ENCODE measurements at places on chromosomes 5 and 9.

GRCh38 chr5:111233052-111233374, 8.8 kb downstream of the CAMK4 start:
- DNase-seq: no peak

- DNase-seq: no peak
Observed at GRCh38 chr5:180720486-180720885, 19.4 kb downstream of the OR2Y1 start.

DNA sequence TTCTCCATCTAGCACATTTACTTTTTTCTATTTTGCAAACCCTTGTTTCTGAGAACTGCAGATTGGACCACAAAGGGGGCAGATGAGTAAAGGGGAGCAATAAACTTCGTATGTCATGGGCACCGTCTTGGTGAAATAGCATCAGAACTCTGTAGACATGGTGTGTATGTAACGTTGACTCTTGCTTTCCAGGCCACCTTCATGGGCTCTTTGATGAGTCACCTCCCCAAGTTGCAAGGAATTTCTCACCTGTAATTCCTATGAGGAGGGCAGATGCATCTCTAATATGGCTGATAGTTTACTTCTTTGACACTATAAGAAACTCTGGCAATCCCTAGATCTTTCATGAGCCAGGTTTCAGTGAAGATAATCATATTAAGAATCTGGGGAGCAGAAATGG, 163.4 kb upstream of the PLPPR1 start:
- no peak for DNase-seq

DNA sequence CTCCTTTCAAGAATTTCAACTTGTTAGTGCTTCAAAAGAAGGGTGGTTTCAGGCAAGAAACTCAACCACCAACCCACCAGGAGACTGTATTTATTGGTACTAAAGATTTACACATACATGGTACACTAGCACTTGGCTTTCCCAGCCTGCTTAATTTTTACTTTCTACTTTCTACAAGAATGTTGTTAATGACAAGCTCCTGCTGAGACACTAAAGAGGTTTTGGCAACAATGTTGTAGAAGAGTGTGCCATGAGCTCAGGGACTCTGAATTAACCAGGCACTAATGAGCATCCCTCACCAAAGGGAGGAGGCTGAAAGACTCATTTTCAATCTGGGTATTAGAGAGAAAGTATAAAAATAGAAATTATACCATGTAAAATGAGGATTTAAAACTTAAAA, 195.0 kb downstream of the KIAA0825 start:
- DNase-seq: no peak

DNA sequence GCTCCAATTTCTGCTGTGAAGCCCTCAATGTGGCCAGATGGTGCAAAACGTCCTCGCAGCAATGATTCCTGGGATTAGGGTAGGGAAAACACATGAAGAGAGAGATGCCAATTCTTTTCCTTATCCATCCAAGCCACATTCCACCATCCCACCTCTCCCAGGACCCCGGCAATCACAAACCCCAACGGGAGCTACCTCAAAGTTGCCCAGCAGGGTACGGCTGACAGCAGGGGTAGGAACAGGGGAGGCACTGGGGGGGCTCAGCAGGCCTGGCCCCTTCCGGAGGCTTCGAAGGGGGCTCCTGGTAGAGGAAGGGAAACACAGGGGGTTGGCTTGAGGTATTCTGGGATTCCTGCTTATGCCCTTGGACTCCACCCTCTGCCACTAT, 3.4 kb upstream of the STOML2 start:
- DNase-seq: no peak

DNA sequence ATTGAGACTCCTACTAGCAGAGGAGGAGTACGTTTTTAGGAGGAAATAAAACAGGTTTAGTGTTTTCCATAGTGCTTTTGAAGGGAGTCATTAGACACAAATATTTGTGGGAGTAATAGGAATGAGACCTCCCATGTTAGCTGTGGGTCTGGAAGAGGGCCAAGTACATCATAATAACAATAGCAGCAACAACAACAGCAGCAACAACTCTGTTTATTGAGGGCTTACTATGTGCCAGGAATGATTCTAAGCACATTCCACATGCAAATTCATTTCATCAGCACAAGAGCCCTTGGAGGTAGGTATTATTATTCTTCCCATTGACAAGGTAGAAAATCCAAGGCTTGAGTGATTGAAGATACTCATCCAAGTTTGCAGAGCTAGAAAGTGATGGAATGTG, 384.2 kb upstream of the RPS23 start:
- DNase-seq: no peak

GRCh38 chr9:15299374-15299939, 7.6 kb downstream of the TTC39B start:
- no peak for DNase-seq

DNA sequence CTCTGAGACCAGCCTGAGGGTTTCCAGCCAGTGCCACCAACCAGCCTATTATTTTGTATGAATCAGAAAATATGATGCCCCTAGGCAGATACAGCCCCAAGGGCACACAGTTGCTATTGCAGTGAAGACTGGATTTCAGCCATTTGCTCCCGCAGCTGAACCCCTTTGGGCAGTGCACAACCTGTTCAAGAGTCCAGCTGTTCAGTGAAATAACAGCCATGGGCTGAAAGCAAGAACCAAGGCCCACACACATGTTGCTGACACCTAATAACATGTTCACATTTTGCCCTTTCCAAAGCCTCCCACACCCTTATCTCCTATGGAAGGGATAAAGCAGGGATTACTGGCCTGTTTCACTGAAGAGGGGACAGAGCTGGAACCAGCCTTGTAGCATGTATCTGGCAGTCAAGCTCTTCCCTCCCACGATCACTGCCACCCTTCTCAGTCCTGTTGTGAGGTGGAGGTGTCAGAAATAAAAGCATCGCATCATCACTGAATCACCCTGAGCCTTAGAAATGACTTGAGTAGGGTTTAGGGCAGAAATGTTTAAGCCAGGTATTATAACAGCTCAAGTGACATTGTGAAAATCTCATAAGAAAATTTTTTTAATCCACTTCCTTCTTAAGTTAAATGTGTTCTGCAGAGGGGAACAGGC, 137.1 kb upstream of the FSTL4 start:
- no peak for DNase-seq

- DNase-seq: no peak
Observed at GRCh38 chr5:163089230-163089629, 348.2 kb upstream of the CCNG1 start.

- no peak for DNase-seq
Observed at GRCh38 chr5:110681953-110682352, 44.5 kb downstream of the TMEM232 start.

- DNase-seq: no peak
Observed at GRCh38 chr9:73269430-73270101, 117.9 kb downstream of the ANXA1 start.

DNA sequence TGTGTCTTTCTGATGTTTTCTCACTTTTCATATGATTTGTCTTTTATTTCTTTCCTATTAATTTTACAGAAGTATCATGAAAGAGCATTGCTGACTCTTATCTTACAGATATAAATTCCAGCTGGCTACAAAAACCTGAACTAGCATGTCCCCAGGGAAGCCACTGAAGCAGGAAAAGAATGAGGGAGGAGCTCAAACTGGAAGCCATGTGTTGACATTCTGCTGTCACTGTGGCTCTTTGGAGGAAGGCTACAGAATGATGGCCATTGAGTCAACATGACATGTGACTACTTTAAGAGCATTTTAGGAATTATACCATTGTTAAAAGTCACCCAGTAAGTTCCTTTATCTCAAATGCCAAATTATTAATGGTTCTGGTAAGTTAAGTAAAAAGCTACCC, 638.3 kb upstream of the DMAC1 start:
- no peak for DNase-seq

DNA sequence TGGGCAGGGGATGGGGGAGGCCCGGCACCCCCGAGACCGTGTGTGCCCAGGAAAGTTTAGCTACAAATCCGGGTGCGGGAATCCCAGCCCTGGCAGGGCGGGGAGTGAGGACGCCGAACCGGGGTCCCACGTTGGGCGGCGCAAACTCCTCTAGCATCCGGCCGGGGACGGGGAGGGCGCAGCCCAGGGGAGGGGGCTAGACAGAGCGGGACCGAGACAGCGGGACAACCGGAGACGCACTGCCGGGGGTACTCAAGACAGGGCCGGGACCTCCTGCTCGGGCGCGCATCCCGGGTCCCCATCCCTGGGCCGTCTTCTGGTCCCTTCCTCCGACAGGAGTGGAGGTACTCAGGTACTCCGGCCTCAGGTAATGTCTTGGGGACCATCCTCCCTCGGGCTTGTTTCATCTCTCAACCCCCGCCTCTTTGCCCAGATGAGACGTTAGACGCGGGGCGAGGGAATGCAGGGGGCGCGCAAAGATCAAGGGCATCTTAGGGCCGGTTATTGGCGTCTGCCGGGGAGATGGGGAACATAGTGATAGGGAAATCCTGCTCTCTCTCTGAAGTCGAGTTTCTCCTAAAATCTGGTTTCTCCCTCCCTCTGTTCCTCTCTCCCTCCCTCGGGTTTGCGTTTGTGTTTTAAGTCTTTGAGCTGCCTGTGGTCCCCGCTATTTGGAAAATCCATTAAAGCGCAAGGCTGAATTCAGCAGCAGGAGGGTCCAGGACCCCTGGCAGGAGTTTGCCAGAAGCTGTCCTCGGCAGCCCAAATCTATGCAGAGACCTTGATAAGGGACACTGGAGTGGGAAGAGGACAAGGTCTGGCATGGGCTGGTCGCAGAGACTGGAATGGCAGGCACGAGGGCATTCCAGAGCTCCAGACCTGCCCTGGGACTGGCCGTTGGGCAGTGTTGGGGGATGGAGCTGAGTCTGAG, 815 bp downstream of the PDZD2 start:
- no peak for DNase-seq

DNA sequence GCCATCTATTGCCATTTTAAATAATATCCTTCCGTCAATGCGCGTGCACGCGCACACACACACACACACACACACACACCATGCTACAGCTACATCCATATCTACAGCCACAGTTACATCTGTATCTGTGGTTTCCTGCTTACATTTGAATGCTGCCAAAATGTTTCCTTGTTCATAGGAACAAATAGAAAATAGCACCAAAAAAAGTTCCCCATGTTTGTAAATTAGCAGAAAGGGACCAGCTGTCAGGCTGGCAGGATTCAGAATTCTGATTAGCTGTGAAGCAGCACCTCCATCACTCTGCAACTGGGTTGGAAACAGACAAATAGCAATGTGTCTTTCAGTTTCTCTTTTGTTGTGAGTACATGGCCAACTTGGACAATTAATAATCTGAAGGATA, 601.5 kb downstream of the IRX1 start:
- DNase-seq: no peak

DNA sequence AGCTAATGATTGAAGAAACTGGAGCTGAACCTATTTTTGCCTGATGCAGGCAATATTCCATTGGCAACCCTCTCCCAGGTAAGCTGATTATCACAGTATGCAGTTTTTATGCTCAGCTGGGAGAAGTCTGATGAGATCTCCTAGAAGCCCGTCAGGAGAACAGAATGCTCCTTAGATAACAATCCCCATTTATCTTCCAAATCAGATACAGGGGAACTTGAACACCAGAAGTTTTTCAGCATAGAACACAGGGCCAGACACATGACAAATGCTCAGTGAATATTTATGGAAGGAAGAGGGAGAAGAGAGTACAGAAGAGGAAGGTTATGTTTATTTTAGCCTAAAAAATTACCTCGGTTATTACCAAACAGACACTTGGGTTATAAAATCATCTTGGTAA, 37.9 kb downstream of the CFAP90 start:
- DNase-seq: no peak

DNA sequence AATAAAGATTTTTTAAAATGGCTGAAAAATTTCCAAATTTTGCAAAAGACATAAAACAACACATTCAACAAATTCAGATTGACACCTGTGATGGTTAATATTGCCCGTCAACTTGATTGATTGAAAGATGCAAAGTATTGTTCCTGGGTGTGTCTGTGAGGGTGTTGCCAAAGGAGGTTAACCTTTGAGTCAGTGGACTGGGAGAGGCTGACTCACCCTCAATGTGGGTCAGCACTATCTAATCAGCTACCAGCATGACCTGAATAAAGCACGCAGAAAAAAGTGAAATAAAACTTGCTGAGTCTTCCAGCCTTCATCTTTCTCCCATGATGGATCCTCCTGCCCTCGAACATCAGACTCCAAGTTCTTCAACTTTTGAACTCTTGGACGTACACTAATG, 868.0 kb upstream of the CTNND2 start:
- no peak for DNase-seq

DNA sequence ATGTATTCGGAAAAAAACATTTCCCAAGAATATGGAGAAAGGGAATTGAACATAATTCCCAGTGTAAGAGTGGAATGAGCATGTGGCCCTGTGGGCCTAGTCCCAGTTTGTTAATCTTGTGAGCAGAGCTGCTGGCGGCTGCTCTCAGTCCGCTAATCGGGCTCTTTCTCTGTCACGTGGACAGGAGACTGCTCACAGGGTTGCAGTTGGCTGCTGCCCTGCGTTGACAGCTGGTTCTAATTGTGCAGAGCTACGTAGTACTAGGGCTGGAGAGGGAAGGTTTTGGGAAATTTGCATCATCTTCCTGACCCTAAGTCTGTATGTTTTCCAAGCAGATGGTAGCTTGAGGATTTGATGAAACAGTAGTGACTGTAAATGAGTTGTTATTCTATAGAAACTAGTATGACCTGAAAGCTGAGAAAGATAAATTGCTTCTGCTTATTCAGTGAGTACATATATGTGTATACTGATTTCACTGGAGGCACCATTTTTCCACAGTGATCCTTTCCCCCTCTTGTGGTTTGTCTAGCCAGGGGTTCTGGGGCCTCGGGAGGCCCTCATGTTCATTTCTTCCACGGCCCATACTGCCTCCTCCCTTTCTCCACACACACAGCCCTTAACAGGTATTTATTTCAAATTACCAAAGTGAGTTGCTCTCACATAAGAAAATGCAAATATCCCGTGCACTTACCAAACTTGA, 100.6 kb downstream of the ANGPTL2 start:
- DNase-seq: peak; percentile 98

DNA sequence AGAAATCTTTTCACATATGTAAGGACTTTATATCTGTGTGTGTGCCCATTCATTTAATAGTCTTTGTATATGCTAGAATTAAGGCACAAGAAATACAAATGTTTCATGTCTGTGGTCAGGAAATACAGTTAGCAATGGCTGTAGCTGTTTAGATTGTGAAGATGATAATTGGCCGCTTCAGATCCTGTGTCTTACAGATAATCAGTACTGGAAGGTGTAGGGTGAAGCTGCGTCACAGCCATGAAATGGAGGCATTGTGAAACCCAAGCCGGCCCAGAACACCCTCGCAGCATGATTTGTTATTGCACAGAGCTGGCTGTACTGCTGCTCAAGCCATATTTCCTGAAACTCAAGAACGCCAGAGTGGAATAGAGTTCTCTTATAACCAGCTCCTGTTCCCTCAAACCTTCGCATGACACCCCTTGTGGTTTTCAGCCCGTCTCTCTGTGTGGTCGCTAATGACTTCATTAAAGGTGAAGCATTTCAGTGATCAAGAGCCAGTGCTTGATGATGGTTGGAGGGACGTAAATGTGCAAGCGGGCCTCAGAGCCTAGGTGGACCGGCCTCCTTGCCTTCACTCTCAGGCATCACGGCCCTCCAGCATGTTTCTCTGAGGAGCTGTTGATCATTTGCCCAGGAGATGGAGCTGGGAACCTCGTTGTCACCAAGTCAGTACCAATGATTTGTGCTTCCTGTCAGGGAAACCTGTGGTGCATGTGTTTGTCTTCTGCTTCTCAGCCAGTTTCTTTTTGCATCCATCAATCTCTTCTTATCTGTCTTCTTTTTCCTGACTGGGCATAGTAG, 80.1 kb downstream of the F2RL2 start:
- DNase-seq: no peak

GRCh38 chr9:33721674-33722358, 73.5 kb upstream of the PRSS3 start:
- DNase-seq: peak; percentile 59
